ENCODE measurements at places on chromosomes 12 and 14.

DNA sequence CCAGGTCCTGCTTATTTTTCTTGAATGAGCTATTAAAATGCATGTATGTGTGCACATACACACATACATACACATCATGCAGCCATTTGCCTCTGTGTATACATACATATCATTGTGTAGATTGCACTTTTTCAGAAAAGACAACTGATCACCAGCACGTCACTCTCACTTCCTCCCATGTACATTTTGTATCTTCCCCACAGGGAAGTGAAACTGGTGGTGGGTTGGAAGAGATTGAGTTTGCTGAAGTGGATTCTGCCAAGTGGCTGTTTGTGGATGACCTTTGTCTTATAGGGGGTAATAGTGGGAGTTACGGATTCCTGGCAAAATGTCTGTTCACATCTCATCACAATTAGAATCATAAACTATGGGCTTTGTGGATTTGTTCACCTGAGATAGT is 448.6 kb downstream of the RAD51B start:
- DNase-seq, result no peak

- no peak for DNase-seq
These were observed 53.0 kb downstream of the NPAS3 start for GRCh38 chr14:32991691-32992090.

DNA sequence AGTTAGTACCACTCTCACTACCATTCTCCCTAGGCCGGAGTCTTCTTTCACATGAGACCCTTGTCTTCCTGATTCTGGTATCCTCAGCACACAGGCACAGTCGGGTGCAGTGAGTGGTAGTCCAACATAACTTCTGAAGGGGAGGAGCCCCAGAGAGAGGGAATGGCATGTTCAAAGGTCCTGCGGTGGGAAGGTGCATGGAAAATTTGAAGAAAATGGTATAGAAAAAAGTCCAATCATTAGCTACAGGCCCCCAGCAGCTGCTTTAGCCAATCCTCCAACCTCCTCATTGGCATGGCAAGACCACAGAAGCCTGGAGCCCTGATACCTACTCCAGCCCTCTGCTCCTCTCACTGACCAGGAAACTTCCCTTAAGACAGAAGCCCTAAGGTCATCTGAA is 96.6 kb downstream of the ZFP36L1 start:
- DNase-seq, result no peak

DNA sequence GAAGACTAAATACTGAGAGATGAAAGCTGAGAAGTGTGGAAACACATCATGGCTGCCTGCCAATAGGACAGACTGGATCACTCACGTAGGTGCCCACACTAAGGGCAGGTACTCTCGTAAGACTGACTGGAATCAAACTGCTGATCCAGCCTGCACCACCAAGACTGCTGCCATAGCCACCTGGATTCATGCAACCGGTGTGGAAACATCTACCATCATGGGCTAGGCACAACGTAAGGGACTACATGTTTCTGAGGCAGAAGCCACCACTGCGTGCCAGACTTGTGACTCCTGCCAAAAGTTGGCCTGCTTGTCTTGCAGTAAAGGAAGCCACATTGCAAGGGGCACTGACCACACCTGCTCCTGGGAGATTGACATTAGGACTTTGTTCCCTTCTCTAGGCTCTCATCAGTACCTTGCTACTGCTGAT is 3.8 kb downstream of the POMT2 start:
- no peak for DNase-seq

DNA sequence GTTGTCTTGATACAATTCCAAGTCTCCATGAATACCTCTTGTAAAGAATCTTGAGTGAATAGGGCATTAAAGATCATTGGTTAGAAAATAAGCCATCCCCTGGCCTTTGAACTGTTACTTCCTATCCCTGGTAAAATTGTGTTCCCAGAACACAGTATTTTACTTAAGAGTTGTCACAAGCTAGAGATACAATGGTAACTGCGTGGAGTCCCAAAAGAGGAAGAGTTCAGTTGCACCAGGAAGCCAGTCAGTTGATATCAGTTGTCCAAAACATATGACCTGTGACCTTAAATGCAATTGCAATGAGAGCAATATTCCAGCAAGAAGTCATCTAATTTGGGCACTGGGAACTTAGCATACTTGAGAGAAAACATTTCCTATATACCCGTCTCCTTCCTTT is 117.3 kb downstream of the NEDD1 start:
- DNase-seq, result no peak

- DNase-seq, result no peak
These were observed 115.4 kb upstream of the ETV6 start for GRCh38 chr12:11534064-11534463.

DNA sequence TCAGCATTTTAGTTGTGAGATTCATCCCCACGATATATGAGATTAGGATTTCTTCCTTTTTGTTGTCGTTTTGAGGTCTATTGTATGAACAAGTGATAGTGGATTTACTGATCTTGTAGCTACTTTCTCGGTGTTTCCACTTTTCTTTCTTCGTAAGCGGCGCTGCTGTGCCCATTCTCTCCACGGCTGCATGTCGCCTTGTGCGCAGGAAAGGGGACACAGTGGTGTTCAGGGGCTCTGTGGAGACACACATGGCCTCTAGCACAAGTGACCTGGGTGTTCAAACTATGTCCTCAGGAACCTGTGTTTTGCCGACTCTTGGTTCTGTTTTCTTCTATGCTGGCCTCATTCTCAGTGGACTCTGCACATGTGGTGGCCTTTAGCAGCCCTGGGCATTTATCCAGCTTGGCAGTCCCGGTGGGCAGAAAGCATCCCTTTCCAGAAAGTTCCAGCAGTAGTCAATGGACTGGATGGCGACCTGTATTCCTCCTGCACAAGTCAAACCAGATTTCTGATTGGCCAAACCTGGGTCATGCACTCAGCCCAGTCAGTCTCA is 18.7 kb downstream of the CKAP4 start:
- DNase-seq, result no peak

- no peak for DNase-seq
These were observed 15.4 kb downstream of the RDH12 start for GRCh38 chr14:67717048-67717447.

GRCh38 chr14:30999038-30999773 is 26.2 kb upstream of the AP4S1 start:
- DNase-seq, result no peak

GRCh38 chr14:75213172-75213571 is 36.8 kb upstream of the TMED10 start:
- no peak for DNase-seq

- no peak for DNase-seq
These were observed 82.6 kb upstream of the IGF1 start for GRCh38 chr12:102562836-102563425.

DNA sequence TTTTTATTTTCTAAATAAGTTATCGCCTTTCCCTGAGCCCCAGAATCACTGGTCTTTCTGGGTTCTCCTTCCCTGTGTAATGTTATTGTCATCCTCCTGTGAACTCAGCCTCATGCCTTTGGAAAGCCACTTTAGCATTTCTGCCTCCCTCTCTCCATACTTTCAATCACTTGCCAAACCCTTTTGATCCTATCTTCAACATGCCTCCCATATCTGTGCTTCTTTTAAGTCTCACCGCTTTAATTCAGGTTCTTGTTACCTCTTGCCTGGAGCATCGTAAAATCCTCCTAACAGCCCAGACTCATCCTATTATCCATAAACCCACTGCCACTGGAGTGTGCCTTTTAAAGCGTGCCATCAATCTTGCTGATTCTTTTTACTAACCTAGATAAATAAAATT is 321.8 kb downstream of the BMP4 start:
- no peak for DNase-seq

- no peak for DNase-seq
These were observed 194.0 kb downstream of the ZFP36L1 start for GRCh38 chr14:68598621-68599447.

DNA sequence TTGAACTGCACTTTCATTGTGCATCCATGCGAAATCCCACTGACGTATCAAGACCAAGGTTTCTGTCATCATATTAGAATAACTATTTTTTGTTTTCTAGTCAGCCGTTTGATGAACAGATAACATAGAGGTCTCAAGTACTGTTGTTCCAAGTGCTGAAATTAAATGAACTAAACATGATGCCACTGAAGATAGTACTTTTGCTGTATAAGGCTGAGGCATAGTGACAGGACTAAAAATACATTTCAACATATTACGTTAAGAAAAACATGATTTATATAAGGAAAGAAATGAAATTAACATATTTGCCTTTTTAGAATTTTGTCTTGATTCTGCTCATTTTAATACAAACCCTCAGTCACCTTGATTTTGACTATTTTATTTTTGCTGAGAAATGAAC is 82.2 kb downstream of the ANO6 start:
- no peak for DNase-seq

DNA sequence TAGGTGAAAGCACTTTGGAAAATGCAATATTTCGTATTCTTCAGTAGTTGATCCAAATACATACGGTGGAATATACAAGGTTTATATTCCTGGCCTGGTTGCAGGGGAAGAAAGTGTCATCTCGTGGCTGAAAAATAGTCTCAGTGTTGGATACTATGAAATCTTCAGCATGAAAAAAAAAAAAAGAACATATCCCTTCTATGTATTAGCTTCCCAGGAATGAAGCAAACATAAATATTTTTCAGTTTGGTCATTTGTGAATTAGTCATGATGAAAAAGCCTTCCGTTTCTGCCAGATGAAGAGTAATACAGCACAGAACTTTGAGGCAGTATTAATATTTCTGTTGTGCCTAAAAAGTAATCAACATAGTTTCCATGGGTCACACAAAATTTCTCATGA is 36.7 kb downstream of the FLRT2 start:
- DNase-seq, result no peak

DNA sequence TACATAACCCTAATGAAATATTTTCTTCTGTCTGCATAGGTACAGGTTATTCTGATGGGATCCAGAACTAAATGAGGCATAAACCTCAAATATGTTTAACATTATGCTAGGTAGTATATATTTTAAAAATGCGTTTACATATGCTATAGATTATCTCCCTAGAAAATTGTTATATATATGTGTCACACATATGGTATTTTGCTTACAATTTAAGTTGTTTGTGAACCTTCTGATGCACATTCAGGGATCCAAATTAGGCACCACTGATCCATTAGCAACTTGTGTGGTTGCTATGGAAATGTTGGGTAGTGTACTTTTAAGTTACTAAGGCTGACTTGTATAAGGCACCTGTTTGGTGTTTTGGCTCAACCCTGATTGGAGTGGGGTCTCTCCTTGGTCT is 456.7 kb downstream of the AEBP2 start:
- no peak for DNase-seq

GRCh38 chr14:56854325-56854724 is 44.0 kb upstream of the OTX2 start:
- DNase-seq, result no peak

DNA sequence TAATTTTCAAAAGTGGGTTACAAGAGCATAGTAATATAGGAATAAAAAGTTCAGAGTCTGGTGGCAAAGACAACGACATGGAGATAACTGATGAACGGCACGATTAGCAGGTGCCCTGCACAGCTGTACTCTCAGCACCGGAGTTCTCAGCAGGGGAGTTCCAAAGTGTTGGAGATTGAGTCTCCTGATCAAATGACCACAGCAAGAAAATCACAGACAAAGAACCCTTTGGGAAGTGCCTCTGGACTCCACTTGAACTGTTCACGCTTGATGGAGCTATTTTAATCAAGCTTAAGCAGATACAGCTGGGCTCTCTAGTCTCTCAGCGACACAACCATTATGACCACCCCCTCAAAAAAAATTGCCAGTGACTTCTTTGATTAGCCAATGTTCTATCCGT is 153.1 kb downstream of the ALG10B start:
- DNase-seq, result no peak

- DNase-seq, result no peak
These were observed 26.2 kb upstream of the MANSC4 start for GRCh38 chr12:27806259-27806658.

DNA sequence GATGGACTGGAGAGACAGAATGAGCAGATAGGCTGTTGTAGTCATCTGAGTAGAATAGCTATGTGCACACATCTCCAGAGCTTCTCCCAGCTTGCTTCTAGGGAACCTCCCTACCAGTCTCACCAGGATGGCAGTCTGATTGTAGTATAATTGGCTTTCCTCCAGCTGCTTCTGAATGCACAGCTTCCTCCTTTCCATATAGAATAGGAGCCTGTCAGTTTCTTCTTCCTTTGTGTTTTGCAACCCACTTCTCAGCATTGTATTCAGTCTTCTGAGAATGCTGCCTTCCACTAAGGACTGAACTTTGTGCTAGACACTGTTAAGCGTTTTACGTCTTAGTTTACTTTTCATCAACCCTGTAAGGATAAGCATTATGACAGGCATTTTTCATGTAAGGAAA is 2.2 kb upstream of the CSAD start:
- DNase-seq, result no peak

- DNase-seq, result no peak
These were observed 23.5 kb downstream of the CALCOCO1 start for GRCh38 chr12:53703756-53704155.

GRCh38 chr14:92356677-92357076 is 33.7 kb downstream of the SLC24A4 start:
- no peak for DNase-seq

DNA sequence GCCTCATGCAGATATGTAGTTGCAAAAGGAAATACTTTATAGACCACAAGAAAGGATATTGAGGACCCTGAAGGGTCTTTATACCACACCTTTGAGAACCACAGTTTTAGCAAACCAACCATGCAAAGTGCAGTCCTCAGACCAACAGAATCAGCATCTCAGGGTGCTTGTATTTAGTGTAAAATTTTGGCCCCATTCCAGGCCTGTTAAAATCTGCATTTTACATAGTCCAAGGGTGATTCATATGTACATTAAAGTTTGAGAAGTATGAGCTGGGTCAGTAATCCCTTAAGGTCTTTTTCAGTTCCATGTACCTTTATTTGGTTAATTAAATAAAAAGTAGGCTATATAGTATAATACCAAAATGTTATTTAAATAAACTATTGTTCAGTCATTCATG is 91.2 kb downstream of the WNK1 start:
- no peak for DNase-seq

DNA sequence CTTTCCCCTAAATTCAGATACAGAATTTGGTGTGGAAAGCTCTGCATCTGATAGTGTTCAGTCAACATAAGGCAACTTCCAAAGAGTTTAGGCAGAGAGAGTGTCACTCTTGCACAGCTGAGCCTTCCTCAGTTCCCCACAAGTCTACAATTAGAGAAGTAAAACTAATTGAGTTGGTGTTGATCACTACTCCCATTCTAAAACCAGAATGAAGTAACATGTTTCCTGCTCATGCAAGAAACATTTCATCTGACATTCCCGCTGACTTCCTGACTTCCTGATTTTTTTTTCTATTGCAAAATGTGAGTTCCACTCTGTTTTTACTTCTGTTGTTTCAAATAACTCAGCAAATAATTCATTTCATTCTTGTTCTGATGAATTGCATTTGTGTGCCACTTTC is 271.0 kb downstream of the ALG10B start:
- no peak for DNase-seq

GRCh38 chr12:124862768-124863415 is 772 bp downstream of the SCARB1 start:
- peak; percentile 33 for DNase-seq

GRCh38 chr12:49791700-49792099 is 36.5 kb downstream of the NCKAP5L start:
- no peak for DNase-seq
